Fibroblast of skin of back (primary cell): ENCODE measurements at places on chromosomes 6 and 20.
A peak's percentile ranks its signal among the peaks of the same experiment; 100 is the strongest.

- DNase-seq = no peak
Observed at GRCh38 chr20:36599912-36600345, 5.7 kb upstream of the RAB5IF start.

GRCh38 chr20:58938541-58938940 lies 42.5 kb upstream of the NELFCD start:
- DNase-seq = no peak

- no peak for DNase-seq
Observed at GRCh38 chr6:100662264-100662663, 197.5 kb upstream of the SIM1 start.

- no peak for DNase-seq
Observed at GRCh38 chr6:135013211-135013610, 41.4 kb downstream of the HBS1L start.

DNA sequence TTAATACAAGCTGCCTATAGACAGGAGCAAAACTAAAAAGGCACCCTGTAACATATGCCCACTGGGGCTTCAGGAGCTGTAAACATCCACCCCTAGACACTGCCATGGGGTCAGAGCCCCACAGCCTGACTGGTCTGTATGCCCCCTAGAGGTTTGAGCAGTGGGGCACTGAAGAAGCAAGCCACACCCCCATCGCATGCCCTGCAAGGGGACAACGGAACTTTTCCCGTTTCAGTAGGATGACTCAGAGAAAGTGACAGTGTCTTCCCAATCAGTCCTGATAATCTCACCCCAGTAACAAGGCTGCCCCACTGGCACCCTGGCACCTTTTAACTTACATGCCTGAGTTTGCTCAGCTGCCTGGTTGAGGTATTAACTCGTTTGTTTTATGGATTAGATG lies 35.9 kb downstream of the BEND3 start:
- DNase-seq = peak; percentile 24

- DNase-seq = no peak
Observed at GRCh38 chr20:57658833-57659516, 38.7 kb upstream of the ZBP1 start.

DNA sequence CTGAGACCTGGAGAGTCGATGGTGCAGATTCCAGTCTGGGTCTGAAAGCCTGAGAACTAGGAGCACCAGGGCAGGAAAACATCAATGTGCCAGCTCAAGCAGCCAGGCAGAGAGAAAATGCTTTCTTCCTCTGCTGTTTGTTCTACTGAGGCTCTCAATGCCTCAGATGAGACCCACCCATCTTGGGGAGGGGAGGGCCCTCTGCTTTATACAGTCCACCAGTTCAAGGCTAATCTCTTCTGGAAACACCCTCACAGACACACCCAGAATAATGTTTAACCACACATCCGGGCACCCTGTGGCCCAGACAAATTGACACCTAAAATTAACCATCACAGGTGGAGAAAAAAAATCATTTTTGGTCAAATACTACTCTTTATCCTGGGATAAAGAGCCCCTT lies 89.3 kb upstream of the SLC22A23 start:
- no peak for DNase-seq

DNA sequence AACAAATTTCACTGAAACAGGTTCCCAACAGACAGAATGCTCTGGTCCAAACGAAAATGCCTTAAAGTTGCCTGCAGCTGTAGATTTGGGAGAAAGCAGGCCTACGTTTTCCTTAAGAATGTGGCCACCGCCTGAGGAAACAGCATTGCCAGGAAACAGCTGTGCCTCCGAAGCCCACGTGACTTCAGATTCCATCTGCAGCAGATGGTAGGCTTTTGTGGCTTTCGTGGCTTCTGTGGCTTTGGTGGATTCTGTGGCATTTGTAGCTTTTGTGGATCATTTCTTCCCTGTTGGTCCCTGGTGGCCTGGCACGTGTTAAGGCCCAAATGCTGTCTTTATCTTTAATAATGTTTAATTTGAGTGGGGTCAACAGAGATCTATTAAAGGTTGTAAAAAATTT lies 222.9 kb downstream of the TTLL2 start:
- DNase-seq = peak; percentile 37

GRCh38 chr20:24765316-24766142 lies 183.5 kb upstream of the CST7 start:
- no peak for DNase-seq

GRCh38 chr6:33161354-33162331 lies 30.6 kb downstream of the COL11A2 start:
- peak; percentile 60 for DNase-seq

DNA sequence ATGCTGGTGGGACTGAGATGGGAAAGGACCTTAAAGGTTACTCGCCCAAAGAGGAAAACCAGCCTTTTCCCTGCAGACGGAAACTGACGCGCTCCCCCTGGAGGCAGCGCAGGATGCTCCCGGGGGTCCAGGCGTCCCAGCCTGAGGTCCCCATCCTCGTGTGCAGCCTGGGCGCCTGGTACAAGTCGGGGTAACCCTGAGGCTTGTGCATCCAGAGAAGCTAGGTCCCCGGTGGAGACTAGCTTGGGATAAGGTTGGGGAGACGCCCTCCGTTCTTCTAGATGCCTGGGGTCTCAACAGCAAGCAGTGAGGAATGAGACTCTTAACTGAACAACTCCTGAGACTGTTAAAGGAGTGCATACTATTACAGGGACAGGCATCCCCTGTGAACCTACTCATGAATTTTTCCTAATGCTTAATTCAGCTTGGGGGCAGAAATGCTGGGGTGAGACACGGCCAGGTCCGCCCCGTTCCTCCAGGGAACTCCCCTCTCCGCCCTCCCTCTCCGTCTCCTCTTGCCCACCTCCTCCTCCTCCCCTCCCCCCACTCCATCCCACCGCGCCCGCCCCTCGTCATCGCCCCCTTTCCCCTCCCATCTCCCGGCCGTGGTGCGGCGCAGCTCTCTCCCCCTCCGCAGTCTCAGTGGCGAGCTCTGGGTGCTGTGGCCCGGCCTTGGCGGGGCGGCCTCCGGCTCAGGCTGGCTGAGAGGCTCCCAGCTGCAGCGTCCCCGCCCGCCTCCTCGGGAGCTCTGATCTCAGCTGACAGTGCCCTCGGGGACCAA lies at the start of gene PRSS35:
TSS of gene PRSS35 (plus strand) at position 634 of the 781 bp plus-strand sequence. CDS start 10,908 bp downstream, outside the sequence.
- DNase-seq = peak; percentile 55

DNA sequence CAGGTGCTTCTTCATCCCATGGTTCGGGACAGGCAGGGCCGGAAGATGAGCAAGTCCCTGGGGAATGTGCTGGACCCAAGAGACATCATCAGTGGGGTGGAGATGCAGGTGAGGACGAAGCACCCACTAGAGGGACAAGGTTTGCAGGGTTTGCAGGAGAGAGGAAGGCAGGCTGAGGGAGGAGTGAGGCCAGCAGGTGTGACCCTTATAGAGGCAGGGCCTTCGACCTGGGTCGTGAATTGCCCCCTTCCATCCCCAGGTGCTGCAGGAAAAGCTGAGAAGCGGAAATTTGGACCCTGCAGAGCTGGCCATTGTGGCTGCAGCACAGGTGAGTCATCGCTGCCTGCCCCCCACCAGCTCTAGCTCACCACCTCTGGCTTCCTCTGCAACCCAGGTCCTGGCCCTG lies 8.4 kb downstream of the VARS2 start:
- no peak for DNase-seq

- no peak for DNase-seq
Observed at GRCh38 chr6:8904754-8905153, 469.4 kb upstream of the SLC35B3 start.

DNA sequence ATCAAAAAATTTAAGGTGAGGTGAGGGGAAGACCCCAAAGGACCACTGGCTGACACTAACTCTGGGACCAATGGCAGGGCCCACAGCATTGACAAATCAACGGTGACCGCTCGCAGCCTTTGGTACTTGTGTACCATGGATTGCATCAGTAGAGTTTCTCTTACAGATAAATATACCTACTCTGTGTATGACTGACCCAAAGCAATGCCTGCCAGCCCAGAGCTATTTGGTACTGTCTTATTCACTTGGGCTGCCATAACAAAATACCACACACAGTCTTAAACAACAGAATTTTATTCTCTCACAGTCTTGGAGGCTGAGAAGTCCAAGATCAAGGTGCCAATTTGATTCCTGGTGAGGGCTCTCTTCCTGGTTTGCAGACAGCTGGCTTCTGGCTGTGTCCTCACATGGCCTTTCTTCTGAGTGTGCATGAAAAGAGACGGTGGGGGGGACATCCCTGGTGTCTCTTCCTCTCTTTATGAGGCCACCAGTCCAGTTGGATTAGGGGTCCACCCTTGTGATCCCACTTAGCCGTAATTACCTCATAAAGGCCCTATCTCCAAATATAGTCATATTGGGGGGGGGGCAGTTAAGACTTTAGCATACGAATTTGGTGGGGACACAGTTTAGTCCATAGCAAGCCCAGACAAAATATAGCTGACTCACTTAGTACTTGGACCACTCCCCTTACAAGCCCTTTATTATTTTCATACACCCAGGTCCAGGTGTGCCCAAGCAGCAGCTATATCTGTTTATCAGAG lies 336.3 kb downstream of the CD83 start:
- no peak for DNase-seq

DNA sequence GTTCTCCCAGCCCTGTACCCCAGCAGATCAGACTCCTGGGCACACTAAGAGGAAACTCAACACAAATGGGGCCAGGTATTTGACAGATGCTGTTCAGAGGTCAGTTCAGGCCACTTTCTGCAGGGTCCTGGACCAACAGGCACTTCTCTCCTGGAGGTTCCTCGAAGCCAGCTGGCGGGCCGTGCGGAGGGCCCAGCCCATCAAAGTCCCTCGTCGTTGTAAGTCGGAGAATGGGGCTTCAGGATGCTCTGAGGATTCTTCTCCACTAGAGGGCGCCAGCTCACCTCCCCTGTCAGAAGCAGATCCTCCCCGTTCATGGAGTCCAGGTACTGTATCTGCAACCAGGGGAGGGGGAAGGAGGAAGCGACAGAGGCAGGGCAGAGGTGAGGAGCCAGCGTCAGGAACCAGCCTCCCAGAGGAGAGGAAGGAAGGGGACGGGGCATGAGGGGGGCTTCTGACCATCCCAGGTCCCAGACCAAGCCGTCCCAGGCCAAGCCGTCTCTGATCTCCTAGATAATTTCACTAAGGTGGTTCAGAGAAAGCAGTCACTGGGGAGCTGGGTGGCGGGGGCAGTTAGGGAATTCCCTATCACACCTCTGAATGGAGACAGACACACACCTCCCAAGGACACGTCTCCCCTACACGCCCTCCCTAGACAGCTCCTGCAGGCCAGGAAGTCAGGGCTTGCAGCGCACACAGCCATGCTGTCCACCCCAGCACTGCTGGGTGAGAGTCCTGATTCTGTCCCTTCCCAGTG lies 11.7 kb upstream of the FAM83C start:
- DNase-seq = peak; percentile 90

DNA sequence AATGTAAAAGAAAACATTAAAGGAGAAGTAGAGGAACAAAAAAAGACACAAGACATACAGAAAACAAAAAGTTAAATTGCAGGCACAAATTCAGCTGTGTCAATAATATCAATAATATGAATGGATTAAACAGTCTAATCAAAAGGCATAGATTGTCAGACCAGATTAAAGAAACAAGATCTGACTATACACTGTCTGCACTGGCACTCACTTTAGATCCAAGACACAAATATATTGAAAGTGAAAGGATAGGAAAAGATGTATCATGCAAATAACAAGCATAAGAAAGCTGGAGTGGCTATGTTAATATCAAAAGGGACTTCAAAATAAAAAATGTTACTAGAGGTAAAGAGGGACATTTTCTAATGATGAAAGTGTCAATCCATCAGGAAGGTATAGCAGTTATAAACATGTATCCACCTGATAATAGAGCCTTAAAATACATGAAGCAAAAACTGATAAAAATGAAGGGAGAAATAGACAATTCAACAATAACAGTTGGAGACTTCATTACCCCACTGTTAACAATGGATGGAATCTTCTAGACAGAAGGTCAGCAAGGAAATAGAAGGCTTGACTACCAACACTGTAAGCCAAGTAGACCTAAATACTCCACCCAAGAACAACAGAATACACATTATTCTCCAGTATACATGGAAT lies 89.7 kb downstream of the HIVEP1 start:
- DNase-seq = no peak

DNA sequence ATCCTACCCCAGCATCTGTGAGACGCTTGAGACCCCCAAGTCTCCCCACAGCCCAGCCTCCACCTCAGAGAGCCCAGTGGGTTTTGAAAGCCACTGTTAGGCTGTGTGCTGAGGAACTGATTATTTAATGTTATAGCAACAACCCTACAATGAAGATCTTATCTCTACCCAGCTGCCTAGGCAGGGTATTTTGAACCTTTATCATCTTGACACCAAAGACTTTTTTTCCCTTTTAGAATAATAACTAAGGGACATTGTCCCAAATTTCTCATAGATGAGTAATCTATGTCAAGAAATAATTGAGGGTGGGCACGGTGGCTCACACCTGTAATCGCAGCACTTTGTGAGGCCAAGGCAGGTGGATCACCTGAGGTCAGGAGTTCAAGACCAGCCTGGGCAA lies 26.2 kb downstream of the HM13 start:
- DNase-seq = no peak

DNA sequence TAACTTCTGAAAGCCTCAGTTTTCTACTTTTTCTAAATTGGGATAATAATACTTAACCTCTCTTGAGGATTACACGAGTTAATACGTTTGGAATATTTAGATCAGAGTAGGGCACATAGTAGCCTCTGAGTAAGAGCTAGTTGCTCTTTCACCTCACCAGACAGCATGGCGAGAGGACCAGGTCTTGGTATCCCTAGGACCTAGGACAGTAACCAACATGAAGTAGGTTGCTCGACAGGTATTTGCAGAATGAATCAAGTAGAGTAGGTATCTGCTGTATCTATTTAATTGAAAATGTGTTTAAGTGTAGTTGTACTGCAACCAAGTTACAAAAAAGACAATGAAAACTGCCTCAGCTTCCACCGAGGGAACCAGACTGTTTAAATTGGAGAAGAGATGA lies 1.4 kb downstream of the CDC5L start:
- no peak for DNase-seq

- DNase-seq = no peak
Observed at GRCh38 chr6:150670311-150670710, 70.6 kb downstream of the PLEKHG1 start.
